ENCODE measurements at places on chromosomes 3 and 15. TPM values are rescaled to one million over a fixed set of nuclear protein-coding genes. Genes with fewer than 3 reads are reported as not detected.

DNA sequence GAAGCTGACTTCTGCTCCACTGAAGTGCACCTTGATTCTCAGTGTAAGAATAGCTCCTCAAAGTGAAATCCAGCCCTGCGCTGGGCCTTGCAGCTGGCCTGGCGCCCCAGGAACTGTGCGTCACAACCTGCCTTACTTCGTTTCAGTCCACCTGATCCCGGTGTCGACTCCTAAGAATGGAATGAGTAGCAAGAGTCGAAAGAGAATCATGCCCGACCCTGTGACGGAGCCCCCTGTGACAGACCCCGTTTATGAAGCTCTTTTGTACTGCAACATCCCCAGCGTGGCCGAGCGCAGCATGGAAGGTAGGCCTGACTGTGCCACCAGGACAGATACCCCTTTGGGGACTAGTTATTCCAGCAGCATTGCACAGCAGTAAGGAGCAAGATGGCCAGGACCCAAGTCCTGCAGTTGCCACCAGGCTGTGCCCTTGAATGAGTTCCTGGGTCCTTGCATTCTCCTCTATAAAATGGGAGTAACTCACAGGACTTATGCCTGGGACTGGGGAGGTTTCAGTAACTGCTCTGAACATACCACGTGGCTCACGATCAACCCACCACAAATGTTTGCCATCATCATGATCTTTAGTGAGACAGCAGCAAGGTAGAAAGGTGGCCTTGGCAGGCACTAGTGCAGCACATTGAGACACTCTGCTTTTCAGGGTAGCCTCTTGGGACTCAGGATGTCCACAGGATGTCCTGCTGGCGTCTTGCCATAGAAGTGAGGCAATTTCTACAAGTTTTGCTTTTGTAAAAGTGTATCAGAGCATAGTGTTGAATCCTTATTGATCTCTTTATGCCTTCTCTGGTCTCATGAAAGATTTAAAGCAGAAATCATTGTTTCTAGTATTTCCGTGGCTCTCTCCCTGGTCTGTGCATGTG is 46.8 kb downstream of the PXYLP1 start:
- peak; percentile 7 for DNase-seq

DNA sequence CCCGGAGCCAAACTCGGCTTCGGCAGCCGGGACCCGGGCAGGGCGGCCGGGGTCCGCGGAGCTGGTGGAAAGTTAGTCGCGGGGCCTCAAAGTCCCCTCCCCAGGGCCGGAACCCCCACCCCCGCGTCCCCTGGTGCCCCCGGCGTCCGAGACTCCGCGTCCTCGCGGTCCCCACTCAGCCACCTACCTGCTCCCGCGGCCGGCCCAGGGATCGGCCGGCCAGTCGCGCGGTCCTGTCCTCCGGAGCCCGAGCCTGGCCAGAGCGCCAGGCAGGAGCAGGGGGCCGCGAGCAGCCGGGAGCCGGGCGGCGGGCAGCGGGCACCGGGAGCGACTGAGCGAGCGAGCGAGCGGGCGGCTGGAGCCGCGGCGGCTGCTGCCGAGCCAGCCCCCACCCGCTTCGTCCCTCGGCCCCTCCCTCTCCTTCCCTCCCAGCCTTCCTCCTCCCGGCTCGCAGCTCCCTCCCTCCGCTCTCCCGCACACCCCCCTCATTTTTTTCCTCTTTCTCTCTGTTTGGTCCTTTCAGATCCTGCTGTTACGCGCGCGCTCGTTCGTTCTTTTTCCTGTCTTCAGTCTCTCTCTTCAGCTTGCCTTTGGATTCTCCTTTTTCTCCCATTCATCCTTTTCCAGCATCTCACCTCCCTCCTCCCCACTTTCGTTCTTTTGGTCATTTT is at the start of gene MEGF11:
MEGF11 (minus strand) TSS at position 333 of the 671 bp plus-strand sequence. CDS start 125,347 bp downstream, outside the sequence.
- DNase-seq: peak; percentile 32

DNA sequence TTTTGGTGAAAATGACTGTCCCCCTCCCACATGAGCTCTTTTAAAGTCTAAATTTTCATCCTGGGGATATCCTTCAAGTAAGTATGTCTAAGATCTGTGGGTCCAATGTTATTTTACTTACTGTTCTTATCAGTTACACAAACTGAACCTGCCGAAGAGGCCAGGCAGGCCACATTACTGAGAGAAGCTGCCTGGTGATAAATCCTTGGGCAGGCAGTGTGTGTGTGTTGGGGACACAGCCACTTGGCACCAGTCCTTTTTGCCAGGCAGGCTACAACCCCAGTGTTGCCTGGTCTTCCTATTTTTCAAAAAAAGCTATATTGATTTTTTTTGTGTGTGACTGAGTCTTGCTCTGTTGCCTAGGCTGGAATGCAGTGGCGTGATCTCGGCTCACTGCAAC is 50.6 kb upstream of the RASA2 start:
- no peak for DNase-seq

DNA sequence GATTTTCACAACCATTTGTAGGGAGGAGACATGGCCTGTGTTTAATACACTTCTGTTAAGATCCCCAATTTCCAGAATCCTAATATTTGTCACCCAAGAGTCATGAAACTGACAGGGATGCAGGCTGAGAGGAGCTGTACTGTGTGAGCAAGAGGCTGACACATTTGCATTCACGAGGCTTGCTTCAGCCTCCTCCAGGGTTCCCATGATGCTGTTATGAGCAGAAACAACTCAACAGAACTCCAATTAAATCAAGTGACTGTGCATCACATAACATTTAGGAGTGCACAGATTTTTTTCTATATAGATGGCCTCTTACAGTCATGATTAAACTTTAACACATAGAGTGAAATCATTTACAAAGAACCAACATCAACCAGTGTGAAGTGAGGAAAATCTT is 292.3 kb upstream of the STT3B start:
- no peak for DNase-seq

Gene CPA3
- total RNA-seq: 1.7 TPM

All from endothelial cell of umbilical vein (primary cell).